Stomach (tissue), 19 donors: ENCODE measurements at places on chromosomes 1 and 21. TPM values are rescaled to one million over a fixed set of nuclear protein-coding genes. Genes with fewer than 3 reads are reported as not detected.

GRCh38 chr1:59432531-59433439 lies 135.9 kb downstream of the FGGY start:
- DNase-seq, result no peak

- DNase-seq, result peak; percentile 70
These were observed 479.8 kb upstream of the VAMP3 start for GRCh38 chr1:7290971-7291970.

GRCh38 chr1:174479281-174479680 lies 31.5 kb downstream of the GPR52 start:
- no peak for DNase-seq

Gene ADAM30
- not detected for total RNA-seq

DNA sequence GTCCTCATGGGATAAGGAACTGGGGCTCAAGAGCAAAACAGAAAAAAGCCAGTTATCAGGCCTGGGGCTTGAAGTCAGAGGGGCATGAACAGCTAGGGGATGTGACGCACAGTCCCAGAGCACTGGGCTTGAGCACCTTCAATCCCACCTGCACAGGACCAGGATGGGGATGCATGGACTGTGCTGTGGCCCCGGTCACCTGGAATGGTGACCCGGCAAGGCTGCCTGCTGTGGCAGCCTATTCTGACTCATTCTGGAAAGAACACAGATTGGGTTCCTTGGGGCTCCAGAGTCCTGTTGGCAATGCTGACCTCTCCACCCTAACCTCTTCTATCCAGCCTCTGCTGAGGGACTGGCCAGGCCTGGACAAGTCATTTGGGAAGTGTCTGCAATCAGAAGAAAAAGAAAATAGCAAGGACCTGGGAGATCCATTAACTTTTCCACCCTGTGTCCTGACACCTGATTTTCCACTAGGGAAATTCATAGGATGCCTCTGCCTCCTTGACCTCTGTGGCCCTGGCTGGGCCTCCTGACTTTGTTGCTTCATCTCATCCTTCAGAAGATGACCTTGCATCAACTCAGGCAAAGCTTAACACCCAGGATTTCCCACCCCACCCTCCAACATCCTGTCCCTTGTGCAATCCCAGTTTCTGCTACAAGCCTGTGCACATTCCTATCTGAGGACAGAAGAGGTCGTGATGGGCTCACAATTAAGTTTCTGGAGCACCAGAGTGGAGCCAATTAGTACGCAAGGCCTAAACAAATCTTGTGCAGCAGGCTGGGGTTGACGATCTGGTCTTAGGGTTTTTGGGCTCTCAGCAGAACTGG lies 17.9 kb upstream of the FMOD start:
- DNase-seq, result no peak

Gene RGS1
- total RNA-seq, result 33.4 TPM

Gene RBP7
- total RNA-seq, result not detected

DNA sequence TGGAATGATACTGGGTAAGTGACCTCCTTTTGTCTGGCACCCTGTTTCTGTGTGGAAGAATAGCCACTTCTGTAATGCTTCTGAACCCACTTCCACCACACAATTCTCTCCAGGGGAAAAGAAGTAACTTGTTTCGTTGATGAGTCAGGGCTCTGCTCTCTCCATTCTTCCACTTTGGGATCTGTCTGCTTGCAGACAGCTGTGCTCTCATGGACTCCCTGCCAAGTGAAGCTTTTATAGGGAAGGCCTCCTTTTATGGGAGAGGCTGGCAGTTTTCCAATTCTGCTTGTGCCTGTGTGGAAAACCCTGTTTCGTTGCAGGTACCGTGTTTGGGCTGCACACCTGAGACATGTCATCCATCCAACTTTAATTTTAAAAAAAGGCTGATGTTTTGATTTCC lies 130.7 kb downstream of the GIPC2 start:
- peak; percentile 52 for DNase-seq

DNA sequence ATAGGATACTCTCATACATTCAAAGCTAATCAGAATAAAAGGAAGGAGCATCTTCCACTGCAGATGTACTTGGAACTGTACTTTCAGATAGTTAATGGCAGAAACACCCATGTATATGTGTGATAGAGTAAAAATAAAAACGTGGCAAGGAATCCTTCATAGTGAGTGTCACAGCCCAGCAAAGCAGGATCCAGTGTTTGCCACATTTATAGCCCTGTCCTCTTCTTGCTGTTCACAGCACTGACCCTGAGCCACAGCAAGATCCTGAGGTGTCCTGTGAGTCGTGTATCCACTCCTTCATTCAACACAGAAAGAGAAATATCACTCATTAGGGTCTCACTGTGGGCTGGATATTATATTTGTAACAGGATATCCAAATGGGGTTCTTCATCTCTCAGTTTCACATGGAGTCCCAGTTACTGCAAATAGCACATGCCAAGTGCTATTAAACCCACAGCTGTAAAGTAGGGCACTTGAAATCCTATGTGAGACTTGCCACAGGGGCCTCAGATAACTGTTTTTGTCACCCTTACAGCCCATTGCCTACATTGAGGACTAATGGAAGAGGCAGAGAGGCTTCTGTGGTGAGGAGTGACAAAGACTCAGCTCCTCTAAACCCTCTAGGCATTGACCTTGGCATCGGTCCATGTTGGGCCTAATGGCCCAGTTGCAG lies 41.3 kb downstream of the CYP2J2 start:
- no peak for DNase-seq

- no peak for DNase-seq
These were observed 49.6 kb upstream of the DAB1 start for GRCh38 chr1:57473448-57473847.

- no peak for DNase-seq
These were observed 143.7 kb downstream of the DNM3 start for GRCh38 chr1:171984850-171985485.

DNA sequence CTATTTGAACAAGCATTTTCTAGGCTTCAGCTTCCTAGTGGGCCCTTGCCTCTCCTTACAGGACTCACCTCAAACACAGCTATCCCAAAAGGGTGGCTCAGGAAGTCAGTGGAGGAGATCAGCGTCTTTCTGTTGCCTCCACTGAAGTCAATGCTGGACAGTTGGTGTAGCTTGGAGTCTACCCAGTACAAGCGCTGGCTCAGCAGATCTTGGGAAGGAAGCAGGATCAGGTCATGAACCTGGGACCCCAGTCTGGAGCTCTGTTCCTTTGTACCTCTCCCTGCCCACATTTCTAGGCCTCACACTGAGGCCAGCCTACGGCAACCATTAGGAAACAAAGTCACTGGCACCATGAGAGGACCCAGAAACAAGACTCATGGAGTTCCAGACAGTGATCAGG lies 23.7 kb upstream of the MAGOH start:
- DNase-seq, result no peak

Gene CR1L
- not detected for total RNA-seq

DNA sequence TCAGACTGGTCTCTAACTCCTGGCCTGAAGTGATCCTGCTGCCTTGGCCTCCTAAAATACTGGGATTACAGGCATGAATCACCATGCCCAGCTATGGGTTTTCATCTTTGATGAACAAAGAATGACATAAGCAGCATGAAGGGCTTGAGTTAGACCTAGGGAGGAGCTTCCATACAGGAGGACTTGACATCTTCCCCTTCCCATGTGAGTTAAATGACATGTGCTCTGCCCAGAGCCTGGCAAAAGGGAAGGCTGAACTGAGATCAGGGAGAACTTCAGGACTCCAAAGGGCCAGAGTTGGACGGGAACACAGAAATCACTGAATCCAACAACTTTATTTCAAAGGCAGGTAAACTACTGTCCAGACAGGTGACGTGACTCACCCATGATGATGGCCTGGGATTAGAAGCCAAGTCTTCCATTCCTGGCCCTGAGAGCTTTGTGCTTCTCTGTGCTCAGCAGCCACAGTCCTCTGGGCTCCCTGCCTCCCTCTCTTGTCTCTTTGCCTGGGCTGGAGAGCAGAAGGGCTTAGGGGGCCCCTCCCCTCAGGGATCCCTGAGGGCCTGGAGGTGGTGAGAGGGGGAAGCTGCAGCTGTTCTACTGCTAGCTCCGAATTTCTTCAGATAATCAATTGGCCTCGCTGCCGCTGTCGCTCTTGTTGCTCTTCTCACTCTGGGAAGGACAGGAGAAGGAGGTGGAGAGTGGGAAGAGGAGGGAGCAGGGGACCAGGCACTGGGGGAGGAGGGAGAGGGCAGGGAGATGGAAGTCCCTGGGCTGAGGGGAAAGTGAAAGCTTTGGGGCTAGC lies 7.6 kb downstream of the NHLH1 start:
- no peak for DNase-seq

Gene DONSON
- 2.7 TPM for total RNA-seq
